GM12865 (cell line): ENCODE measurements at places on chromosomes 6 and 20.

DNA sequence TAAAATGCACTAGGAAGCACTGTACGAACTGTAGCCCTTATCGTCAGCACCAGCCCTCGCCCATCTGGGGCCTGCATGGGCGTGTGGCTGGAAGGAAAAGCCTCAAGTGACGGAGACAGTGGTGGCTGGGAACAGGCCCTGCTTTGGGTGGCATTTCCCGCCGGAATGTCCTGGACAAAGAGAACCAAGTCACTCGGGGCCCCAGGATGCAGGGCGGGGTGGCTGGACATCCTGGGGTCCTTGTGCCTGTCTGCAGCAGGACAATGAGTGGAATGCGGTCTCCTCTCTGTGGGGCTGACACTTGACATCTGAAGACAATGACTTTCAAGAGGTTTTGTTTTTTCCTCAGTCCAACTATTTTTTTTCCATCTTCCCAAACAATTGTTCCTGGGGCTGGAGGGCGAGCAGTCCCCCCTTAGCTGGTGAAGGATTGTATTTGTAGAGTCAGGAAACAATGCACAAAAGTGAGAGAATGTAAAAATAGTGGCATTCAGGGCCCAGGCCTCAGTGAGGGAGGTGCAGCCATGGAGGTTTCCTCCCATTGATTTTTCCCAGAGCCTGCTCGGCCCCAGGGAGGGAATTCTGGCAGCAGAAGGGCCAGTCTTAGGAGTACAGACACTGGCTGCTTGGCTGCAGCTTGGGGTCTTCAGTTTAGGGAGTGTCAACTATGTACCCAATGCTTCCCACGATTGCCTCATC is 64.4 kb downstream of the PREX1 start:
- DNase-seq: no peak

- no peak for DNase-seq
Measured at GRCh38 chr20:51488331-51488730, 54.2 kb downstream of the NFATC2 start.

DNA sequence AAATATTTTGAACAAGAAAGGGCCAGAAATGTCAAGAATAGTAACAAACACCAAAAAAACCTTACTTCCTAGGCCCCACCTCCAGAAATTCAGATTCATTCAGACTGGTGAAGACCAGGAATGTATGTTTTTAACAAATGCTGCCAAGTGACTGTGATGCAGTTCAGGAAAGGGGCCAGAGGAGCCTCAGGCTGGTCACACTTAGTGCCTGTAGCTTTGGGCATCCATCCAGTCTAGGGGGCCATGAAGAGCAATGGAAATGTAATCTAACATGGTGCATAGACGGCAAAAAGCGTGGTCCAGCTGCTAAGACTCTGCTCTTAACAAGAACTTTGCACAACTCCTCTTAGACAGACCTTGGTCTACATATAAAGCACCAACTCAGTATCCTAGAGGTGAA is 7.1 kb downstream of the GJA1 start:
- DNase-seq: no peak

- DNase-seq: no peak
Measured at GRCh38 chr6:118660218-118660569, 8.8 kb upstream of the CEP85L start.

DNA sequence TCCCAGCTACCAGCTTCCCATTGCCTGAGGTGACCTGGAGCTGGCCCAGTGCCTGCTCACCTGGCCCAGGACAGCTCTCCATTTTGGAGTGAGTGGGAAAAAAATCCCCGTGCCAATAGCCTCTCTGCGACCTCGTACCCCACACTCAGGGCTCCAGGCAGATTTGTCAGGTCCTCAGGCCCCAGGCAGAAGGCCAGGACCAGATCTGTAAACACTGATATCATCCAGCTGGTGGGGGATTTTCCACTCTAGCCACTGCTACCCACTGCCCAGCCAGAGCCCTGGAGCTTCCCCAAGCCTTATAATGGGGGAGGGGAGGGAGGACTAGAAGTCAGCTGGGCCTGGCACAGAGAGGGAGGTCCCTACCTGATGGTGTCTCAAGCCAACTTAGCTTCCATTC is 1.3 kb upstream of the PGC start:
- no peak for DNase-seq

DNA sequence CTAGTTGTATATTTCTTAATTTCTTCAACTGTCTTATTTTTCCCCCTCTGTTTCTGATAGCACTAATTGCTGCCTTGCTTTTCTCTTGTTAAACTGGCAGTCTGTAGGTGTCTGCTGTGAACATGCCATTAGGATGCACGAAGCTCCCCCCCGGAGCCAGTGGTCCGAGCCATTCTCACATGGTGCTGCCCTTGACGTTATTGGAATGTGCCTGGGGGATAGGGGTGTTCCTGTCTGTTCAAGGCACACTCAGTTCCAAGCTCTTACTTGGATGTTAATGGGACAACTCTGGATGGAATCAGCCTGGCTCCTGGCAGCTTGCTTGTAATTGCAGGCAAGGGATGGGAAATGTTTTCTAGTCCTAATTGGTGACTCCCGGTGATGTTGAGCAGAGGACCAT is 68.4 kb downstream of the RREB1 start:
- no peak for DNase-seq

GRCh38 chr20:62917720-62918119 is 8.6 kb downstream of the DIDO1 start:
- DNase-seq: no peak

- no peak for DNase-seq
Measured at GRCh38 chr20:32485770-32486478, 99.2 kb downstream of the NOL4L start.

DNA sequence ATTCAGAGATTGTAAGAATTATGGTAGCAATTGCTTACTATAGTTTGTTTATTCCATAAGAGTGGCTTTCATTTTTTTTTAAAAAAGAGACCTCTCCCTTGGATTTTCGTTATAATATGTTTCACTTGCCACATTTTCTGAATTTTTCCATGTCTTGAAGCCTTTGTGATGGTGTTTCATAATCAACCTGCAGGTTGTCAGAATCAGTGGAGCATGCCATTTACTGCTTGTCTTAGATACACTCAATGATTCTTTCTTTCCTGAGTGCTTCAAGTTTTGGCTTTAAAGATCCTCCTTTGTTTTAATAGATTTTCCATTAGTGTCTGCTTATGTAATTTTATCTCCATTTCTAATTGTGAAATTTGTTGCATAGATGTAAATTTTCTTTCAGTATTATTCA is 31.2 kb downstream of the KCNQ5 start:
- DNase-seq: no peak
